ENCODE measurements at places on chromosomes 4 and X.

GRCh38 chrX:110394651-110395050, 36.0 kb downstream of the RTL9 start:
- no peak for DNase-seq

- DNase-seq, result peak; percentile 49
Measured at GRCh38 chrX:48025561-48025960, 18.8 kb downstream of the SPACA5 start.

DNA sequence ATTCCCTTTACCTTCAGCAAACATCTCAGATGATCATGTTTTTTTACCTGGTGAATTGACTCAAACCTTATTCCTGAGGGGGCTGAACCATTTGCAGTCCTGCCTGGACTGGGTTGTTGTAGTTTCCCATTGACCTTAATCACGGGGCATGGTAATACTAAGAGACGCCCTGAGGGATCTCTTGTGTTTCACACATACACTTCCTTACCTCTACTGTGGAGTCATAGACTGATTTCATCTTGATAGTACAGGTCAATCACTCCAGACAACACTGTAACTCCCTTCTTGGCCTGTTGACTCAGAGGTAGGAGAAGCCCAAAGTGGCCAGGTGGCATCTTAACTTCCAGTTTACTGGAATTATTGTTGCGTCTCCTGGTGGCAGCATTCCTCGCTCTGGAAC, 1064.0 kb upstream of the PCDH10 start:
- DNase-seq, result no peak

- no peak for DNase-seq
Measured at GRCh38 chr4:76341063-76341462, 34.5 kb downstream of the STBD1 start.

GRCh38 chr4:15894921-15895916, 43.3 kb downstream of the FGFBP1 start:
- no peak for DNase-seq

DNA sequence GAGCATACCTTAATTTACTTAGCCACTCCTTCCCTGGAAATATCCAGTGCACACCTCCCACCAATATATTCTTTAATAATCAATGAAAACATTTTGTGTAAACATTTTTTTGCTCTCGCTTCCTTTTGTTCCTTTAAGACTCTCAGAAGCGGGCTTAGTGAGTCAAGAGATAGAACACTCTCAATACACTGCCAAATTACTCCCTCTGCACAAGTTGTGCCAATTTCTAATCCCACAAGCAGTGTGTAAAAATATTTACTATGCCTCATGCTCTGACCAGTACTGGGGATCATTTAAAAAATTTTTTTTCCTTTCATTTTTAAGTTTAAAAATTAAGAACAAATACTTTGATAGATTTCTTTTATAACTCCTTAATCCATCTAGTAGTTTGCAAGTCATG, 5.1 kb downstream of the MORF4L2 start:
- no peak for DNase-seq

DNA sequence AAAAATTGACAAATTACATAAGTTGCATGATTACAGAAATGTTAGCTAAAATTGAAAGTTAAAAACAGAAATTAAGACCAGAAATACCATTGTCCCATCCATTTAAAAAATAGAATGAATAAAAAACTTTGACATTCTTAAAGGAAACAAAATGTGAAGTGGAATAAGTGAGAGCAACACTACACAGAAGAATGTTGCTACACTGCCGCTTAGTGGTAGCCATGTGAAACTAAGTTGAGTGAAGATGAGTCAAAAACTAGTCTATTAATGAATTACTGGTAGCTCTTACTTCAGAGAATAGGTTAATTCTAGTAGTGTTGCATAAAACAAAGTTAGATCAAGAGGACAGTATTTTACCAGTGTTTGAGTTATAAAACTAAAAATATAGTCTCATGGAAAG, 571.0 kb upstream of the KLHL4 start:
- DNase-seq, result no peak

DNA sequence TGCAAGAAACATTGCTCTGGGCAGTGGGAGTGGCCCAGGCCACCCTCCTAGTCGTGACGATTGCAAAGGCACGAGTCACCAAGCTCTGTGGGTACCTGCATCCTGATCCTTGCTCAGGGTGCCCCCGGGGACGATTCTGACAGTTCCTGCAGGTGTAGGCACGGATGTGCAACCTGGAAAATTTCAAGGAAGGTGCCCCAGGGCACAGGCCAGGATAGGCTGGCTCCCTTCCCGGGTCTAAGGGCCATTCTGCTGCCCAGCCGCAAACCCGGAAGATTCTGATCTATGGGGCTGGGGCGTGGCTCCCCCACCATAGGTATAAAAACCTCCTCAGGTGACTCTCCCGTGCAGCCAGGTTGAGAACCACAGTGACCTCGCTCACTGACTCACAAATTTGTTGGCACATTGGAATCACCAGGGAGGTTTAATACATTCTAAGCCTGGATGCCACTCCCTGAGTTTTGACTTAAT, 228.5 kb downstream of the PTTG2 start:
- no peak for DNase-seq

DNA sequence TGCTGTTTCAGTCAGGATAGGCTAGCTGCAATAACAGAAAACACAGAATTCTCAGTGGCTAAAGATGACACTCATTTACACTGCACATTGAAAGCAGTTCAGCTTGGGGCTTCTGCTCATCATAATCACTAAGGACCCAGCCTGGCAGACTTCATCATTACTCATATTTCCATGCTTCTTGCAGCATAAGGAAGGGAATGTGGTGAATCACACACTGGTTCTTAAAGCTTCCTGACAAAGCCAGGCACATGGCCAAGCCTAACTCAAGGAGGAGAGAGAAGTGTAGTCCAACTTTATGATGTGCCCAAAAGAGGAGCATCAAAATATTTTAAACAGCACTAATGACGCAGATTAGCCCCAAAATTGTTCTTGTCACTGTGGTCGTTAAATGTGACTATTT, 186.5 kb downstream of the BANK1 start:
- no peak for DNase-seq

DNA sequence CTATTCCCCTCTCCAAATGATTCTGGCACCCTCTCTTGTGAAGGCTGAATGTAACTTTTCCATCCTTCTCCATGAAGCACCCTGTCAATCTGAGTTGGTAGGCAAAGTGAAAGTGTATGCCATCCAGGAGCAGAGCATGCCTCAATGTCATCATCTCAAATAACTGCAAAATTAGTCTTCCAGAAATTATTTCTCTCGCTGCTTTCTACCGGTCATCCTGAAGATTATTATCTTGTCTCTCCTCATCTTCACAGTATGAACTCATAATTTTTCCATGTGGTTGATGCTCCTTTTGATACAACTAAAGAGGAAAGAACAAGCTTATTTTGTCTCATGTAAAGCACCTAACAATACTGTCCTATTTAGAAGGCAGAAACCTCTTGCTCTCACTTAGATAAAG, 285.5 kb upstream of the PCDH7 start:
- DNase-seq, result no peak

- no peak for DNase-seq
Measured at GRCh38 chr4:72663828-72664227, 94.8 kb upstream of the ADAMTS3 start.

GRCh38 chr4:86481440-86481839, 112.7 kb upstream of the PTPN13 start:
- DNase-seq, result no peak

DNA sequence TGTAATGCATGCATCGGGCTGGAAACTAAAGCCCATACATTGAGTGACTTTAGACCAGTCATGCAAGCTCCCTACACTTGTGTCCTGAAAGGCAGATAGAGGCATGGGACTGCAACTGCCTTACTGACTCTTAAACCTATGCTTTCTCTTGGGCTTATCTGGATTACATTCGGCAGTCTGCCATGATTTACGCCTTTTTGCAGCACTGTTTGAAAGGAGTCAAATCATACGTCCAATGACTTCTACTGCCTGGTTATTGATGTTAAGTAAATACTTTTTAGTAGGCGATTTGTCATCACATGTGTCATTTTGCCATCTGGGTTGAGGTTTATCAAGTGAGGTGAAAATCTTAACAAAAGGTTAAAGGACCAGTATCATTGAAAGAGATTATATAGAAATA, 31.5 kb downstream of the SORBS2 start:
- DNase-seq, result no peak

DNA sequence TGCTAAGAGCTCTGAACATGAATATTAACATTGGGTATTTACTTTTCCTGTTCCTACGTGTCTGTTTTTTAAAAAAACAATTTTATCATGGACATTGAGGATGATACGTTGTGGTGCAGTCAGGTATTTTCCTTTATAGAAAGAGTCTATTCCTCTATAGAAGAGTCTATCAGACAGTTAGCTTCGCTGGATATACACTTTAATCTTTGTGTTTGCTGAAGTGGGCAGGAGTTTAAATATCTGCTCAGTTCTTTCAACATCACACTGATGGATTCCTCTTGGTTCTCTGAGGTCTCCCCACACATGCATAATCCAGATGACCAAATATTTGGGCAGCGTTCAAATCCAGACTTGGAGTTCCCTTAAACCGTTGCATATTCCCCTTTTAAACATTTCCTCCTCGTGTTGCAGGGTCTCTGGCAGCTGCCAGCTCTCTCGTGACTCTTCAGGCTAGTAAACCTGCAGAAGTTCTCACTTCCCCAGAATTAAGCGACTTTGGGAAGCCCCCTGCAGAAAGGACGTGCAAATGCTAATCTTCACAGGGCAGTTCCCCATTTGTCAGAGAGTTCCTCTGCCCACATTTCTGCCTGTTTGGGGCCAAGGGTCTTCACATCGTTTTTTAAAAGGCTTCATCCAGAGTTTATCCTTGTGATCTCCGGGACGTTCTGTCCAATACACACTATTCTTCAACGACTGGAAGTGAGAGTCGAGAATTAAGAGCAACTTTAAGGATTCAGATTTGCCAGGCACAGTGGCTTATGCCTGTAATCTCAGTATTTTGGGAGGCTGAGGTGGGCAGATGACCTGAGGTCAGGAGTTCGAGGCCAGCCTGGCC, 20.5 kb upstream of the DHRSX start:
- no peak for DNase-seq

DNA sequence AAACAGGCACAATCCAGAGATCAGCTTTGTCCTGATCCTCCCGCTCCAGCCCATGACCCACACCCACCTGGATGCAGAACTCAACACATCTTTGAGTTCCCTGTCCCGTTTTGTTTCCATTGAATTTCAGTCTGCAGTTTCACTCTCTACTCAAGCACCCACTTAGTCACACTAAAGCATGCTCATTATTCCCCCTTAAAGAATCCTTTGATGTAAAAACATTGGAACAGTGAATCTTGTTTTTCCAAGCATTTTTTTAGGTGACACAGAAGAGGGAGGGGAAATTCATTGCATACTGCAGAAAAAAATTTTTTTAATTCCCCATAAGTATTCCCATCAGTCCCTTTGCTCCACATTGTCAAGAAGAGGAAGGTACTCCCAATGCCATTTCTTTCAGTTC, 249.7 kb upstream of the TTC29 start:
- DNase-seq, result no peak

DNA sequence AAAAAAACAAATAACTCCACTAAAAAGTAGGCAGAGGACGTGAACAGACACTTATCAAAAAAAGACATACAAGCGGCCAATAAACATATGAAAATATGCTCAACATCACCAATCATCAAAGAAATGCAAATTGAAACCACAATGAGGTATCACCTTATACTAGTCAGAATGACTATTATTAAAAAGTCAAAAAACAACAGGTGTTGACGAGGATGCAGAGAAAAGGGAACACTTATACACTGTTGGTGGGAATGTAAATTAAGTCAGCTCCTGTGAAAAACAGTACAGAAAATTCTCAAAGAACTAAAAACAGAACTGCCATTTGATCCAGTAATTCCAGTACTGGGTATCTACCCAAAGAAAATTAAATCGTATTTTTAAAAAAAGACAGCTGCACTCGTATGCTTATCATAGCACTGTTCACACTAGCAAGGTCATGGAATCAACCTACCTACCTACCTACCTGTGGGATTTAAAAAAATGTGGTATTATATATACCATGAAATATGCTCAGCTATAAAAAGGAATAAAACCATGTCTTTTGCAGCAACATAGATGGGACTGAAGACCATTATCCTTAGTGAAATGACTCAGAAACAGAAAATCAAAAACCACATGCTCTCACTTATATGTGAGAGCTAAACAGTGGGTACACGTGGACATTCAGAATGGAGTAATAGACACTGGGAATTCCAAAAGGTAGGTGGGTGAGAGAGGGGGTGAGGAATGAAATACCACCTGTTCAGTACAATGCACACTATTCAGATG, 24.8 kb upstream of the PTPN13 start:
- no peak for DNase-seq

- DNase-seq, result no peak
Measured at GRCh38 chr4:38233727-38234480, 273.7 kb downstream of the PTTG2 start.

DNA sequence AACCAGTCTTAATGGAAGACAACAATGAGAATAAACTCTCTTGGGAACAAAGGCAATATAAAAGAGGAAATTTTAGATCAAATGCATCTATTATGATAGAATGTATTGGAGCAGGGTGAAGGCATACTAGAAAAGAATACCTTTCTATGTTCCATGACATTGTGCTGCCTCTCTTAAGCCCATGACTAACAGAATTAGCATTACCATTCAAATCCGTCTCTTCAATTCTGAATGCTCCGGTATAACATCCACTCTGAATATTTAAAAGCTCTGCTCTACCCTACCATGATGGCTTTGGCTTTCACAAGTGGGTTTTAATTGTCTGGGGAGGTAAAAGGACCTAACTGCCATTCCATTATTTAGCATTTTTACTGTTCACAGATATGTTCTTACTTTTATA, 1878.4 kb downstream of the ARAP2 start:
- DNase-seq, result no peak

GRCh38 chrX:112868586-112868985, 28.0 kb upstream of the AMOT start:
- no peak for DNase-seq

GRCh38 chr4:83323136-83323535, 11.5 kb downstream of the HPSE start:
- no peak for DNase-seq

GRCh38 chrX:41785685-41786084, 61.7 kb downstream of the GPR82 start:
- DNase-seq, result no peak

DNA sequence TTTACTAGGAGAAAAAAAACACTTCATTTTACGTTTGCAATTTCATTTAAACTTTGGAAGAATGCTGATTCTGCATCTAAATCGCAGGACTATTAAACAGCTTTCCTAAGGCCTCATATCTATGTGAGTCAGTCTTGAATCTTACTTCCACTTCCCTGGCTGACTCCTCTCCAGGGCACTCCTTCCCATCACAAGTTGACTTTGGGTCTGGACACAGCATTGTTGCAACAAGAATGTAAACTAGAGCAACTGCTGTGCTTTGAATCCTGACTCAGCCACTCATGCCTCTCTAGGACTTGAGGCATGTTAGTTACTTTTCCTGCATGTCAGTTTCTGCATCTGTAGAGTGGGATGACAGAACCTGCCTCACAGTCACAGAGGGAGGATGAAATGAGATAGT, 413.8 kb downstream of the FAT4 start:
- DNase-seq, result no peak

- no peak for DNase-seq
Measured at GRCh38 chr4:153322791-153323190, 21.7 kb upstream of the MND1 start.
